Upper lobe of right lung (tissue), 1 donor: ENCODE measurements at places on chromosomes 3 and 15. TPM values are rescaled to one million over a fixed set of nuclear protein-coding genes. Genes with fewer than 3 reads are reported as not detected.

DNA sequence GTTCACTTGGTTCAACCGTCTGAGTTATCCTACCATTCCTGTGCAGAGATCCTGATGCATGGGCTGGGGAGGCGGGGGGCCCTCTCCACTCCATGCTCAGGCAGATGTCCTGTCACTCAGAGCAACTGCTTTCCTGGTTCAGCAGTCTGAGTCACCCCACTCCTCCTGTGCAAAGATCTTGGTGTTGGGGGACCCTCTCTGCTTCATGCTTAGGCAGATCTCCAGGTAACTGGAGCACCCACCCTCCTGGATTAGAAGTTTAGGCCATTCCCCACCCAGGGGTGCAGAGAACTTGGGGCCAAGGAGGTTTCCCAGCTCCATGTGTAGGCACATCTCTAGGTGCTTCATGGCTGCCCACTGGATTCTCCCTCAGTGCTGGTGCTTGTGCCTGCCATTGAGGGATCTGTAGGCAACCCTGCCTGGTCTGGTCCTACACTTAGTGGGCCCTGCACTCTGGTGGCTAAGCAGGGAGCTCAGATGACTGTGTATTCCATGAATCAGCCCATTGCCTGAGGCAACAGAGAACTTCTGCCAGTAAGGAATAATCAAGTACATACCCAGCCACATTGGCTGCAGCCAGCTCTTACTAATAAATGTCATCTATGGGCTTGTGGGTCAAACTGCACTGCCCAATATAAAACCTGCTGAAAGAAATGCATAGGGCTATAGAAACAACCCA is 465.4 kb upstream of the THBS1 start:
- no peaks in the 10 kb centered on the region for H3K27me3 ChIP-seq
- no peak overlapping the region for H3K4me3 ChIP-seq
- no peak for DNase-seq
- no peak overlapping the region for H3K27ac ChIP-seq

DNA sequence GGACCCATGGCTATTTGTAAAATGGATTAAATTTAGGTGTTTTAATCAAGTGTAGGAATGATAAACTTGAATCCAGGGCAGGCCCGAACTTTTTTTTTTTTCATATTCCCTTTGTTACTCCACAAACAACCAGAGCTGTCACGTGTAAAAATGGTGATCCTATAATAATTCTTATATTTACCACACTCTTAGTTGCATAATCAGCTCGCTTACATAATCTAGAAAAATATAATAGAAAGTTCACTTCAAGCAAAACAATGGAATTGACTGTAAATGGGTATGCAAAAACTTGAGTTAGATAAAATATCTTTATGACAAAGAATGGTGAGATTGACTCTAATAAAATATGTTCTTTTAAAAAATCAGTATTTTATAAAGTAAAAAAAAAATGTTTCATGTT is 2.1 kb upstream of the PAQR9 start:
- H3K4me1 ChIP-seq = no peaks in the 10 kb centered on the region
- no peak overlapping the region for H3K4me3 ChIP-seq
- peaks cover 45% of the 10 kb centered on the region for H3K27me3 ChIP-seq
- H3K36me3 ChIP-seq = no peaks in the 10 kb centered on the region
- no peak overlapping the region for H3K27ac ChIP-seq

- H3K36me3 ChIP-seq = no peaks in the 10 kb centered on the region
- H3K4me3 ChIP-seq = no peak overlapping the region
- no peak overlapping the region for H3K27ac ChIP-seq
- H3K27me3 ChIP-seq = no peaks in the 10 kb centered on the region
Measured at GRCh38 chr3:151285940-151286339, 7.6 kb upstream of the P2RY14 start.

DNA sequence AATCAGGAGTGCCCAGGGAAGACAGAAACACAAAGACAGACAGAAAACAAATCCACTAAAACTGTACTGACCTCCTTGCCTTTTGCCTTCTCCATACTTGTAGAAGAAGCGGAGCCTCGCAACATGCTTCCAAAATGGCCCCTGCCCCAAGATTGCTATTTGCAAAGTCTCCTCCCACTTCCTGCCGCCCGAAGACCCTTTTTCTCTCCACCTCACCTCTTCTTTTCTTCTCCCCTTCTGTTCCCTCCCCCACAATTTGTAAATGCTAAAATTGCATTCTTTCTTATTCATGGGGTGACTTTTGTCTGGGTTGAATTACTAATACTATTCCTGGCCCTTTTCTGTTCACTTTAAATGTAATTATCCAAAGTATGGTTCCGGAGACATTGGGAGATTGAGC is at the start of gene DPPA4:
Gene DPPA4, minus strand, starts transcription at position 154 of the 400 bp plus-strand sequence. Its CDS starts 29 bp downstream, at position 125.
- no peaks in the 10 kb centered on the region for H3K4me1 ChIP-seq
- no peaks in the 10 kb centered on the region for H3K36me3 ChIP-seq
- DNase-seq = no peak
- peak within 1 kb of the TSS; percentile 38 for H3K4me3 ChIP-seq

The GOLGA8H gene
- total RNA-seq = 0.67 TPM

The PLA2G4D gene
- total RNA-seq = not detected

The GABRA5 gene
- total RNA-seq = not detected
